ENCODE measurements at places on chromosomes 7 and 10. TPM values are rescaled to one million over a fixed set of nuclear protein-coding genes. Genes with fewer than 3 reads are reported as not detected.

The FAM25G gene
- not detected for total RNA-seq

The KCNMA1 gene
- total RNA-seq = 0.14 TPM

GRCh38 chr10:71569775-71570588 is 149.6 kb downstream of the C10orf105 start:
- H3K36me3 ChIP-seq = no peaks in the 10 kb centered on the region
- peak; percentile 62 for DNase-seq
- no peaks in the 10 kb centered on the region for H3K27me3 ChIP-seq
- no peaks in the 10 kb centered on the region for H3K4me1 ChIP-seq

GRCh38 chr10:69994262-69994661 is 58.4 kb upstream of the MACROH2A2 start:
- H3K4me1 ChIP-seq = no peaks in the 10 kb centered on the region
- no peak for DNase-seq
- H3K27me3 ChIP-seq = peaks cover 24% of the 10 kb centered on the region
- no peak overlapping the region for H3K4me3 ChIP-seq
- H3K27ac ChIP-seq = no peak overlapping the region

- H3K27me3 ChIP-seq = no peaks in the 10 kb centered on the region
- no peak overlapping the region for H3K4me3 ChIP-seq
- H3K4me1 ChIP-seq = peaks cover 53% of the 10 kb centered on the region
Observed at GRCh38 chr10:98139431-98139830, 5.0 kb downstream of the R3HCC1L start.

GRCh38 chr10:71086439-71087080 is 125.8 kb upstream of the UNC5B start:
- no peaks in the 10 kb centered on the region for H3K36me3 ChIP-seq
- peak; percentile 4 for DNase-seq
- no peak overlapping the region for H3K27ac ChIP-seq
- no peaks in the 10 kb centered on the region for H3K4me1 ChIP-seq
- no peaks in the 10 kb centered on the region for H3K27me3 ChIP-seq
- H3K4me3 ChIP-seq = no peak overlapping the region

DNA sequence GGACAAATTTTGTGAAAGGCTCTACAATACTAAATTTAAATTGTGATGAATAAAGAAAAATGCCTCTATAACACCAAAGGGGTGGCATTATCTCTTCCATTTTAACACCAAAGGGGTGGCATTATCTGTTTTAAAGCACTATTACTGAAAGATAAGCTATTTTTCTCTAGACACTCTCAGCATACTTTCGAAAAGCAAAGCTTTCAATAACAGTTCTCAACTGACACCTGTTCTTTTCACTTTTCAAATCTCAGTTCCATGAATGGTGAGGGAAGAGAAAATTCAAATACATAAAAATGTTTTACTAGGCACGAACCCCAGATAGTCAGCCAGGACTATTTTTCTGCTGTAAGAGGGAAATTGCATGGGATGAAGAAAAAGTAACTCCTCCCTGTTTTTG is 103.8 kb downstream of the CPEB3 start:
- DNase-seq = no peak
- no peak overlapping the region for H3K4me3 ChIP-seq
- no peaks in the 10 kb centered on the region for H3K36me3 ChIP-seq
- H3K27me3 ChIP-seq = no peaks in the 10 kb centered on the region
- no peak overlapping the region for H3K27ac ChIP-seq

Measured in activated T-helper 2 cell treated with anti-CD3 and anti-CD28 coated beads, Interferon-gamma antibody, Interleukin-2, Interleukin-4, amounts not matched to agents 10 μg/mL and 5 μg/mL and 100 μg/mL, durations not matched to agents 14 hours and 24 hours and 36 hours (primary cell).